ENCODE measurements at places on chromosomes 4 and X.

GRCh38 chr4:108830509-108831244, 67.8 kb upstream of the ETNPPL start:
- peak; percentile 91 for DNase-seq

DNA sequence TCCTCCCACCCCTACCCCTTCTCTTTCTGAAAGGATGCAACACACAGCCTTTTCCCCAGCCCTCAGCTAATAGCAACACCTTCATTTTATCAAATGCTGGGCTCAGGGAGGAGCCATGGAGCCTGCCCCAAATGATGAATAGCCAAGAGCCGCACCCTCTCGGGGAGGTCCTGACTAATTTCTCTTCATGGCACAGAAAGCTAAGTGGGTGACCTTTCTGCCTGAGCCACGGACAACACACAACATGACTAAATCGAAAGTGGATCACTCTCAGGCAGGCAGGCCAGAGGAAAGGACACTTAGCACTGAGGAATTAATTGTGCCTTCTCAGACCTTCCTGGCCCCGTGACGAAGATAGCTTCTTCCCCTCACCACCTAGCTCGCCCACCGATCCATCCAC, 165.1 kb upstream of the RAI2 start:
- no peak for DNase-seq

DNA sequence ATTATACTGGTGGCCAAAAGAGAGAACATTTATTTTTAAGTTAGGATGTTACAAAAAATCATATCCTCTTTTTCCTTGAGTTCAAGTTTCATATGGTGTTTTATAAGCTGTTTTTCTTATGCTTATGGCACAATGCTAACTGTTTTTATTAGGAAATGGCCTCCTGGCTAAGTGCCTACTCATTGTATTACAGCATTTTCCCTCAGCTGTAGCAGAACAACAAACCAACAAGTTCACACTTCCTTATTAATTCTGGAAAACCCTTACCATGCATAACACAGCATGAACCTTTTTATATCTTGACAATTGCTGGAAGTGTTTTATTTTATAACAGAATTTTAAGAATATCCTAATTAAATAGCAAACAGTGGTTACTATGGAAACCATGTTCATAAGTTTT, 165.8 kb downstream of the GASK1B start:
- peak; percentile 66 for DNase-seq

- DNase-seq: no peak
Measured at GRCh38 chr4:25949173-25949748, 35.2 kb downstream of the SMIM20 start.

DNA sequence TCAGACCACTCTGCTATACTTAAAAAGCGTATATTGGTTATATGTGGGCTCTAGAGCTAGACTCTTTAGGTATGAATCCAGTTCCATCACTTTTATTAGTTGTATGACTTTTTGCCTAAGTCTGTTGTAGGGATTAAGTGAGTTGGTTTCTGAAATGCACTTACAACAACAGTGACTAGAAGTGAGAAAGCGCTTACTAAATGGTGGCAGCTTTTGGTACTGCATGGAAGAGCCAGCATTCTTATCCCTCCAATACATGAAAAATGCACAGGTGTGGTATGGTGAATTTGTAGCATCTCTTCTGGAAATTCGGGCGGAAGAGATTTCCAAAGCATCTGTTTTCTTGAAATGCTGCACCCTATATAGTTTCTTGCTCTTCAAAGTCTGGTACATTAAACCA, 117.1 kb downstream of the SPANXA1 start:
- DNase-seq: no peak

Data from umbilical cord (tissue), 2 donors.